ENCODE measurements at places on chromosomes 5 and 9.

DNA sequence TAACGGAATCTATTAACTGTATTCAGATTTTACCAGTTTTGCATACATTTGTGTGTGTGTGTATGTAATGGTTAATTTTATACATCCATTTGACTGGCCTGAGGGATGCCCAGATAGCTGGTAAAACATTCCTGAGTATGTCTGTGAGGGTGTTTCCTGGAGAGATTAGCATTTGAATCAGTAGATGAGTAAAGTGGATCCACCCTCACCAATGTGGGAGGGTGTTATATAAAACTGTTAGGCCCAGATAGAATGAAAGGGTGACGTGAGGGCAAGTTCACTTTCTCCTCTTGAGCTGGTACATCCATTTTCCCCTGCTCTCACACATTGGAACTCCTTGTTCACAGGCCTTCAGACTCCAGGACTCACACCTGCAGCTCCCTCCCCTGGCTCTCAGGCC, 88.7 kb downstream of the EMB start:
- DNase-seq, result no peak

DNA sequence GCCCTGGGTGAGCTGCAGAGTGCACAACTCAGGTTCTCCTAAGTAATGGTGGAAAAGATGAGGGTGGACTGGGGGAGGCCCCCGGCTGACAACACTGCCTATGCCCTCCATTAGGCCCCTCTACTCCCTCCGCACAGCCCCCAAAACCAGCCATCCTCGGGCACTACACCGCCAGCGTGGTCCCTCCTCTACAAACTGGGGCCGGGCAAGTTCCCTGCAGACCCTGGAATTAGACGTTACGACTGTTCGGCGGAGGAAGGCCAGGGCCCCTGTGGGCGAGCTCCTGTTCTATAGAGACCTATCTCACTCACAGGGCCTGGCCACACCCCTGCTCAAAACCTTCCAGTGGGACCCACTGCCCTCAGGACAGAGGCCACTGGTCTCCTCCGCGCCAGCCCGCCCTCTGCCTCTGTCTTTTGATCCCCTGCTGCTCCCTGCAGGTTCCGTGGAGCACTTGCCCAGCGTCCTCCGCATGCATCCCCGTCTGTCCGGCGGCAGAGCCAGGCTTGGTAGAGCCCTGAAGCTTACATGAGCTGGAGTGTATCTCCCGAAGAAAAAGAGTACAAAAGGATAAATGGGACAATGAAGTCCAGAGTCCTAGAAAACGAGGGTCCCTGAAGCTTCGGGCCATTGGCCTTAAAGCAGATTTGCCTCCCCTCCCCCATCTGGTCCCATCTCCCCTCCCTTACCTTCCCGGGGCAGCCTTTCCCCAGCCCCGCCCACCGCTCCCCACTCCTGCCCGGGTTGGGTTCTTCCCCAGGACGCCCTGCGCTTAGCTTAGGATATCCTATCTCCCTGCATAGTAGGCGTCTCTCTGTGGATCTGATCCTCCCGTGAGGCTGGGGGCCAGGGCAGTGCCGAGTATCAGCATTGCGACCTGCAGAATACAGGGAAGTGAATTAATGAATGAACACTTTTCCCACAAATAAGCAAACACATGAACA, 71.3 kb downstream of the HRH2 start:
- DNase-seq, result no peak

GRCh38 chr9:135281791-135282737, 194.6 kb downstream of the OLFM1 start:
- no peak for DNase-seq

DNA sequence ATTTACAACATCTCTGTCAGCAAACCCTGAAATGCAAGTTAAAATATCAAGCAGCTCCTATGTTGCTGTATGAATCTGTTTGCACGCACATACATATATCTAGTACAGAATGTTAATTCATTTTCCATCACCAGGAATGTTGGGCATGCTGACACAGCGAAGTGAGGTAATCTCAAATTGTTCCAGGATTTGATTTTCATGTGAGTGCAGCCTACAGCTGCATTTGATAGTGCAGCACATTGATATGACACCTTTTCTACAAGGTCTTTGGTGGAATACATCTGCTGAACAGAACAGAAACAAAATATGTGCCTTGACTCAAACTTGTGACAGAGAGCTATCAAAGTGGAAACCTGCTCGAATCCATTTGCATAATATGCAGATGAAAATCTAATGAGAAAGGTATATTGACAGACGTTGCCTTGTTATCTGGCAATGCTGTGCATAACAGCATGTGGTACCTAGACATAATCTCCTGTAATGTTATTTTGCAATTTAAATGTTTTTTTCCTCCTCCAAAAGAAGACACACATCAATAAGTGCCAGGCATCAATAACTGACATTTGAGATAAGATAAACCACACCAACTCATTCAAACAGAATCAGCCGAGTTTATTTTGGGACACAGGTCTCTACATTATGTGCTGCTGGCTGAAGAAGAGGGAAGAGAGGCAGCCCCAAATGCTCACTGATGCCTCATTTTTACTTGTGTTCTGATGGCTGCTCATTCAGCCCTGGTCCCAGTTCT, 512.2 kb downstream of the ZNF608 start:
- no peak for DNase-seq

- no peak for DNase-seq
Observed at GRCh38 chr5:156481741-156482140, 154.8 kb downstream of the SGCD start.

GRCh38 chr5:79588696-79589095, 23.5 kb upstream of the TENT2 start:
- no peak for DNase-seq

DNA sequence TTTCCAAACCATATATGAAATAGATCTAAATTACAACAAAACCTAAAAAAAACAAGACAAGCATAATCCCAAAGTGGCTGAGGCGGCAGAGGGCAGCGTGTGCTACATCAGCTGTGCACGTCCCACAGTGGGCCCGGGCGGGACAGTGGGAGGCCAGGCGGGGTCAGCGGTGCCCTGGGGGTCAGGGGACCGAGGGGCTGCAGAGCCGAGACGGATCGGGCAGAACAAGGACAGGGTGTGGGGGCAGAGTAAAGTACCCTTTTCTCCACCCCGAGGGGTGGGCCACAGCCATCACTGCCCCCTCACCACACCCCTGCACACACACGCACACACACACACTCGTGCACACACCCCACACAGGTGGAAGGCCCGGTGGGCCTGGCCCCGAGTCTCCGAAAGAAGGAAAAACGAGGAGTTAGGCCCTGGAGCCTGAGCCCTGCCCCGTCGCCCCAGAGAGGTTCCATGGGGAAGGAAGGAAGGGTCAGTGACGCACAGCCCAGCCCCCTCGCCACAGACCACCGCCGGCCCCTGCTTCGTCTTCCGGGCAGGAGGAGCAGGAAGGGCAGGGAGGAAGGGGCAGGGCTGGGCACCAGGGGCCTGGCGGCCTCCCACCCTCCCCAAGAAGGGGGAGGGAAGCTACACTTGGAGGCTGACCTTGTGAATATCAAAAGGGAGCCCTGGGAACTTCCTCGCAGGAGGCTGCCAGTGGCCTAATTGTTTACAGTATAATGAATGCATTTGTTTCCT, 49.6 kb upstream of the UBAC1 start:
- no peak for DNase-seq

DNA sequence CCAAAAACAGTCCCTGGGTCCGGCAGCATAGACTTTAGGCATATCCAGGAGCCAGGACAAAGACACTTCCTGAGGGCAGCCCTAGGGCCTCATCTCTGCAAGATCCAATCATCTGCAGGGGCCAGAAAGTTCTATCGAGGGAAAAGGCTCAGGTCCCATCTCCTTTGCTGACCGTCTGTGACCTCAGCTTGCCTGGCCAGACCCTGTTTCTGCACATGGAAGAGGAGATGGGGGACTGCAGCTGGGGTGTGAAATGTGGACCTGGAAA, 51.0 kb upstream of the FCN1 start:
- no peak for DNase-seq

GRCh38 chr5:151632524-151632923, 41.4 kb upstream of the FAT2 start:
- DNase-seq, result no peak

DNA sequence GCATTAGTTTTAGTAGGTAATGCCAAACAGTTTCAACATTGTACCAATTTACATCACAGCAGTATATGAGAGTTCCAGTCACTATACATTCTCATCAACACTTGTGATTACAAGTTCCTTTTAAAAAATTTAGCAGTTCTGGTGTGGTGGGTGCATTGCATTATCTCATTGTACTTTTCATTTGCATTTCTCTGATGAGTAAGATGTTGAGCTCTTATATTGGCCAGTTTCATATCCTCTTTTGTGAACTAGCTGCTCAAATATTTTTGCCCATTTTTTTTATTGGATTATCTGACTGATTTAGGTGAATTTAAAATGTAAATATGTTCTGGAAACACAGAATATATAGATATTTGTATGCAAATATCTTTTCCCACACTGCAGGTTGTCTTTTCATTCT, 160.9 kb upstream of the NR3C1 start:
- no peak for DNase-seq

DNA sequence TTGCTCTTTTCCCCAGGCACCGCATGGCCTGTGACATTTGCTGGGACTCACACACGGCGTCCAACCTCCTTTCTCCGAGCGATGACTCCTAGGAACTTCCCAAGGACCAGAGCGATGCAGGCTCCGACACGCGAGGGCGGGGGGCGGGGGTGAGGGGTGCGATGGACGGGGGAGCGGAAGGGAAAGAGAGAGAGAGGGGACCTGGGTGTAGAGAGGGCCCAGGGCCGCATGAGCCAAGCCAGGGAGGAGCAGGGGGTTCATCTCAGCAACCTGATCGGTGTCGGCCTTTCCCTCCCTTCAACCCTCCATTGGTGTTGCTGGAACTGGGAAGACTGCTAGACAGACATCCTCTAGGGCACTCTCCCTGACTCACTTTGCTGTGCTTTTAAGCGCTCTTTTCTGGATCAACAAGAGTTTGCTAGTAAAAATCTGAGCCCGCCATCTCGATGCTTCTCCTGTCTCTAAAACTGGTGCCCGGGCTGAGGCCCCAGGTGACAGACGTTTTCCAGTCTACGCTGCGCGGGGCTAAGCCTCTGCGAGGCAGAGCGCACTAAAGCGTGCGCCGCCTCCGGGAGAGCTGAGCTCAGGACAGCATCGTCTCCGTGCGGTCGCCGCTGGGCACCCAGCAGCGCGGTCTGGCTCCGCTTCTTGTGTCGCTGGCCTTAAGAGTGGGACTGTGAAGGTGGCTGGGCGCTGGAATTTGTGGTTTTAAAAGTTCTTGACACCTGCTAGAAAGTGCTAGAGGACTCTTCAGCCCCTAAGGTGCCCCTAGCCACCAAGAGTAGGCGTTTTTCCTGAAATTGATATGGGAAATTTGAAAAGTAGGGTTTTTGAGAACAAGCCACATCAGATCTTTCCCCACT, 1.0 kb upstream of the TSLP start:
- DNase-seq, result no peak

GRCh38 chr9:19018201-19018600, 14.8 kb downstream of the SAXO1 start:
- no peak for DNase-seq

DNA sequence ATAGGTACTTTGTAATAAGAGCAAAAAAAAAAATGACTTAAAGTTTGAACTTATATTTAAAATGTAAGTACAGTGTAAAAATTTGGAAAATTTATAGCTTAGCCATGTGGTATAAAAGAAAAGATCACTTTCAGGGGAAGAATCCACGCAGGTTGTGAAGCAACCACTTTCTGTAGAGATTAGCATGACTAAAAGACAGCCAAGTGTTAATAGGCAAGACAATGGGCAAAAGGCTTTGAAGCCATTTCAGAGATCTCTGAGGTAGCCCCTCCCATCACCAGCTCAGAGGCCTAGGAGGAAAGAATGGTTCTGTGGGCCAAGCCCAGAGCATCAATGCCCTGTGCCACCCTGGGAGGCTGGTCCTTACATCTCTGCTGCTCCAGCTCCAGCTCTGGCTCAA, 346.3 kb upstream of the CHD1 start:
- no peak for DNase-seq

GRCh38 chr9:92790542-92791527, 26.2 kb upstream of the BICD2 start:
- peak; percentile 68 for DNase-seq

DNA sequence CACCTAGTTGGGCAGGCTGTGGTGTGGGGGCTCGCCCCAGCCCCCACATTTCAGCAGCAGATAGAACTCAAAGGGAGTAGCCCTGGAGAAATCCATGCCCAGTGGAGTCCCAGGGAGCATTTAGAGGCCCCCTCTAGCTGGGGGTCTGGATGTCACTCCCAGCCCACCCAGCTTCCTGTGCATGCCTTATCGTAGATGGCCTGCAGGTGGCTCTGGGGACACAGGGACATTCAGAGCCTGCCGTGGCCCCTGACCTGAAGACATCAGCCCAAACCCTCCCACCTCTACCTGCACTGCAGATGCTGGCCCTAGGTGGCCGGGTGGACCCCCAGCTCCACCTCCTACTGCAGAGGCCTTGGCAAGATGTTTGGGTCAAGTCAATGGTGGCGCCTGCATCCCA, 49.0 kb upstream of the LMX1B start:
- no peak for DNase-seq

DNA sequence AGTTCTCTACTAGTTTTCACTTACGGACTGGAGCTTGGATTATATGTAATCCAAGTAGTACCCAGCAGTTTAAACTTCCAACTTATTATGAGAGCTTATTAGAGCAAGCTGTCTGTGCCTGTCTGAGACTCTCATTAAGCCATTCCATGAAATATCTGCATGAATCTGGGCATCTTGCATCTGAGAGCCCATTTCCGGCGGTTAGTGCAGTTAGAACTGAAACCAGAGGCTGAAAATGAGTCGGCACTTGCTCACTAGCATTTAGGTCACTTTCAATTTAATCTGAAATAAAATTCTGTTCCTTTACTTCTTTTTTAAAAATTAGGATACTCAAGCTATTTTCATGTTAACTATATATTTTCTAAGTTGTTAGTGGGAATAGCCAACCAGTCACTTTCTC, 102.2 kb downstream of the MEGF10 start:
- DNase-seq, result no peak

DNA sequence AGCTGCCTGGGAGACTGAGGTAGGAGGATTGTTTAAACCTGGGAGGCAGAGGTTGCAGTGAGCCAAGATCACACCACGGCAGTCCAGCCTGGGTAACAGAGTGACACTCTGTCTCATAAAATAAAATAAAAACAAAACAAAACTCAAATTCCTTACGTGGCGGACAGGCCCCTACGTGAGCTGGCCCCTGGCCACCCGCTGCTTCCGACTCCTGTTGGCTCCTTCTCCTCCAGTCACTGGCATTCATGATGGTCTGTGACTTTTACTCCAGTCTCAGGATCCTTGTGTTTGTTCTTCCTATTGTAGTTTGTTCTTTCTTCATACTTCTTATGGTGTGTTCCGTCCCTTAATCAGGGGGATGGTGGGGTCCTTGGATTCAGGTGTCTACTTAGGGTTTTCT, 28.5 kb upstream of the ZFR start:
- DNase-seq, result no peak
